ENCODE measurements at places on chromosomes 6 and 20. TPM values are rescaled to one million over a fixed set of nuclear protein-coding genes. Genes with fewer than 3 reads are reported as not detected.

The HSPA12B gene
- total RNA-seq = 0.18 TPM

- no peak overlapping the region for H3K4me3 ChIP-seq
- H3K27ac ChIP-seq = no peak overlapping the region
- no peaks in the 10 kb centered on the region for H3K27me3 ChIP-seq
- no peak for DNase-seq
Observed at GRCh38 chr6:43759907-43760206, 10.2 kb upstream of the VEGFA start.

DNA sequence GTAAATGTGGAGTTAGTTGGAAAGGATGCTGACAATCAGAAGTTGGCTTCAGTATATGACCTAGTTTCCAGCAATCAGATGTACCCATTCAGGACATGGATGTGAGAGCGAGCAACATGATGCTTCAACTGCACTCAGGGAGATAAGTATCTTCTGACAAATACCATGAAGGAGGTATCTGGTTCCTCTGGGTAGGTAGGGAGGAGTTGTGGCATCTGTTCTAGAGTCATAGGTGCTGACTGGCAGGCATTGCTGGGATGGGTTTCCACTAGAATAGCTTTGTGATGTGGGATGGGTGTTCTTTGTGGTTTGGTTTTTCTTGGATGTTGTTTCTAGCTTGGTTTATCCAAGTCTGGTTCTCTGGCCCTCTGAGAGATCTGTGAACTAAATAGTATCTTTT lies 3.9 kb upstream of the REV3L start:
- no peaks in the 10 kb centered on the region for H3K27me3 ChIP-seq
- peaks cover 11% of the 10 kb centered on the region for H3K4me1 ChIP-seq
- H3K27ac ChIP-seq = no peak overlapping the region
- no peak overlapping the region for H3K4me3 ChIP-seq
- no peak for DNase-seq
- H3K36me3 ChIP-seq = no peaks in the 10 kb centered on the region

DNA sequence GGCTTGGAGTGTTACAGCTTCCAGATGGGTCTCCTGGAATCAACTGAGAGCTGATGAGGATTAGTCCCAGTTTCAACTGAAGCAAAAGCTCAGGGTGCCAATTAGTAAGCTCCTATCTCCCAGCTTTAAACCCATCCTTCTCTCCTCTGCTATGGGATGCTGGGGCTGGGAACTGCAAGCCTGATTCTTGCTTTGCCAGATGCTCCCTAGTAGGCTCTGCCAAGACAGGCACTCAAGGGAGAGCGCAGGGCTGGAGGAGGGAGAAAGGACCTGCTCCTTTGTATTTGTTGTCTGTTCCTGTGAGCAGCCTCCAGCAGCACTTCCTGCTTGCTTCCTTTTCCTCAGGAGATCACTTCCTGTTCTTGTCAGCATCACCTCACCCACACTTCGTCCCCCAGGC lies 309.7 kb downstream of the KIF16B start:
- no peaks in the 10 kb centered on the region for H3K36me3 ChIP-seq
- H3K4me1 ChIP-seq = no peaks in the 10 kb centered on the region
- H3K27me3 ChIP-seq = no peaks in the 10 kb centered on the region
- DNase-seq = no peak
- H3K4me3 ChIP-seq = no peak overlapping the region
- H3K27ac ChIP-seq = no peak overlapping the region

DNA sequence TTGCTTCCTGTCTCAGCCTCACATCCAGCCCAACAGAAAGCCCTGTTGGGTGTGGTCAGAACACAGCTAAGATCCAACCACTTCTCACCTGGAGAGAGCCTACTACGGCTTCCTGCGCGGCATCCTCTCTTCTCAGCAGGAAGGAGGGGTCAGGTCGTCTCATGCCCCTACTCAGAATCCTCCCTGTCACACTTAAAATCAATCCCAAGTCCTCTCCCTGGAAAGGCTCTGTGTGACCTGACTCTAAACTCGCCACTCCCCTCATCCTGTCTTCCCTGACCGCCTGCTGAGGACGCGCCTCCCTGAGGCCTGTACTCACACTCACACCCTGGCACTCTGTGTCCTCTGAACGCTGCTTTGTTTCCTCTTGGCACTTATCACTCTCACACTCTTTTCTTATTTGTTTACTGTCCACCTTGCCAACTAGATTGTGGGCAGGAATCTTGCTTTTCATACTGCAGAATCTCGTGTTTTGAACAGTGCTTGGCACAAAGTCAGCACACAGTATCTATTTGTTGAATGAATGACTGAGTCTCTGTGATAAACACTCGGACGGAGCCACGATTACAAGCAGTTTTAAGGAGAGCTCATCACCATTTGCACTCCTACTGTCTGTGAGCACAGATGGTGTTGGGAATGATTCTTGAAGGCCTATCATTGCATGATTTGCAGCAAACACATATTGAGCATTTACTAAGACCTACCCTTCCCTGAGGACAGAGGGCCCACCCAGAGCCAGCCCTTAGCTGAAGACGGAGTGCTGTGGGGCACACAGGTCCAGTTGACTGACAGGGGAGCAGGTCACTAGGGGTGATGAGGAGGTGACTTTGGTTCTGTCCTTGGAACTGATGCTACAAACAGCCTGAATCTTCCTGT lies 18.7 kb downstream of the RAB5IF start:
- no peak overlapping the region for H3K4me3 ChIP-seq
- no peaks in the 10 kb centered on the region for H3K4me1 ChIP-seq
- no peaks in the 10 kb centered on the region for H3K36me3 ChIP-seq
- no peaks in the 10 kb centered on the region for H3K27me3 ChIP-seq
- H3K27ac ChIP-seq = peak overlapping the region; percentile 32

- DNase-seq = peak; percentile 72
- H3K4me3 ChIP-seq = no peak overlapping the region
- no peaks in the 10 kb centered on the region for H3K36me3 ChIP-seq
- H3K27me3 ChIP-seq = no peaks in the 10 kb centered on the region
- H3K4me1 ChIP-seq = peaks cover 19% of the 10 kb centered on the region
Observed at GRCh38 chr6:30814146-30815040, 69.9 kb upstream of the DDR1 start.

GRCh38 chr6:56076033-56076432 lies 171.3 kb downstream of the COL21A1 start:
- H3K27me3 ChIP-seq = no peaks in the 10 kb centered on the region
- no peaks in the 10 kb centered on the region for H3K36me3 ChIP-seq
- no peak overlapping the region for H3K27ac ChIP-seq
- H3K4me1 ChIP-seq = no peaks in the 10 kb centered on the region
- DNase-seq = no peak

Measured in cardiac muscle cell (in vitro differentiated cells and primary cell).